ENCODE measurements at places on chromosomes 2 and 18.

DNA sequence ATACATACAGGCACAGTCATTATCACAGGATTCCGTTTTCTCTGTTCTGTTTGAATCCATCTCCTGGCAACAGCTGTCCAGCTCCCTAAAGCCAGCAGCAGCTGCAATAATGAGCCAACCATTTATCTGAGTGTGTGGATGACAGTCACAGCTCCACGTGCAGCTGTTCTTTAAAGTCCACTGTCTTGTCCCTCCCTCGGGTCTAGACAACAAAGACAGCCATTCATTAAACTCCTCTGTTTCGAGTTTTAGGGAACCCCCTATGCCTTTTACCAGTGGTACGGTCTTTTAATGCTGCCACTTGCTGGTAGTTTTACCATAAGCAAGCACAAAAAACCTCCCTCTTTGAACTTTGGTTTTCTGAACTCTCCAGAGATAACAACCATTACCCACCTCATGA, 16.0 kb upstream of the MSGN1 start:
- no peak for DNase-seq

GRCh38 chr2:95276888-95277245, 2.6 kb downstream of the PROM2 start:
- no peak for DNase-seq

DNA sequence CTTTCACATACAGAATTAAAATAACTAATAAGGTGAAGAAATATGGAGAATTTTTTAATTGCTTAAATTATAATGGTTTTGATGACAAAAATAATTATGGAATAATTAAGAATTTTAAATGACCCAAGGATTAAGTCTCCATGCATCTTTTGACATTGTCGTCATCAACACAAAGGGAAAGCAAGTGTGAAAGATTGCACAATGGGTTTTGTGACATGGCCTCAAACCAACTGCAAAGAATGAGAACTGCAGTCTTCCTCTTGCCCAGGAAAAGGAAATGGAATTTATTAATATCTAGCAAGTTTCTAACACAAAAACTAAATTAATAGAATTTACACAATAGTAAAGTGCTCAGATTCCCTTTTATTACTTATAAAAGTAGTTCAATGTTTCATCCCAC, 329.1 kb upstream of the PKDCC start:
- DNase-seq: no peak

DNA sequence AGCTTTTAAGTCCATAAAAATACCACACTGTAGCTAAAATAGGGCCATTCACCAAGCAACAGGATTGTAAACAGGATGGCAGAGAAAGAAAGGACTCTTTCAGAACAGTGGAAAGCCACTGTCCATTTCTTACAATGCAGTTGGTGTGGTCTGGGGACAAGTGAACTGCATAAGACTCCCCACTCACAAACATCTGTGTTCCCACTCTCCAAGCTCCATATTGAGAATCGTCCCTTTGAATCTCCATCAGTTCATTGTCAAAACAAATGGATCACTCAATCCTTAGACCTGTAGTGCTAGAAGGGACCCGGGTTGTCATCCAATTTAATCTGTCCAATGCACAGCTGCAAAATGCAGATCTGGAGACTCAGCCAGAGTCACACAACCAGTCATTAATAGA, 347.4 kb upstream of the KLHL29 start:
- DNase-seq: no peak

DNA sequence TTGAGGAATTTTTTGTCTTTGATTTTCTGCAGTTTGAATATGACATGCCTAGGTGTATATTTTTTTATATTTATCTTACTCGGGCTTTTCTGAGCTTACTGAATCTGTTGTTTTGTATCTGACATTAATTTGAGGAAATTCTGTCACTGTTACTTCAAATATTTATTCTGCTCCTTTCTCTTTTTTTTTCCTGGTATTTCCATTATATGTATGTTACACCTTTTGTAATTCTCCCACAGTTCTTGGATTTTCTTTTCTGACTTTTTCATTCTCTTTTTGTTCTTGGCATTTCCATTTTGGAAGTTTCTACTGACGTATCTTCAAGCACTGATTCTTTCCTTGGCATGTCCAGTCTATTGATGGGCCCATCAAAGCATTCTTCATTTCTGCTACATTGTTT, 24.1 kb upstream of the SKA1 start:
- no peak for DNase-seq

DNA sequence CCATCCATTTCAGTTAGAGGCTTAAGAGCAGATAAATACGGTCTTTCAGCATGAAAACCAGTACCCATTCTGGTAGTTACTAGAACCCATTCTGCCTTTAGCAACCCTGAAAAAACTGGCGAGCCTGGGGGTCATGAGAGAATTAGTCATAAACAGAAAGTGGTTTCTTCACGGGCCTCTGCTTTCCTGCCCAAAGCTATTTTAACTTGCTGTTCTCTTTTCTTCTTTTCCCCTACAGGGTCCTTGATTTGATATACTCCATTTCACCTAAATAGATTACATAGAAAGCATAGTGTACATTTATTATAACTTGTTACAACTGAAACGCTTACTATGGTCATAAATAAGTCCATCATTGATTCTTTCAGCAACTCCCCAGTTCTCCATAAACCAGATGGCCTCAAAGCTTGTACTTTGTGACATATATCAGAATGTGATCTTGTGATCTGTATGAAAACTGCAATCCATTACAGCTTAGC, 48.3 kb downstream of the WDFY1 start:
- no peak for DNase-seq

- no peak for DNase-seq
Measured at GRCh38 chr2:9205963-9206948, at the start of gene ASAP2. Gene ASAP2, plus strand, starts transcription at chr2:9206812. Its CDS starts 293 bp downstream, at chr2:9207105.

- DNase-seq: no peak
Measured at GRCh38 chr2:78980152-78980465, 45.4 kb upstream of the REG3G start.

- DNase-seq: no peak
Measured at GRCh38 chr2:50611351-50611871, 420.5 kb downstream of the NRXN1 start.

DNA sequence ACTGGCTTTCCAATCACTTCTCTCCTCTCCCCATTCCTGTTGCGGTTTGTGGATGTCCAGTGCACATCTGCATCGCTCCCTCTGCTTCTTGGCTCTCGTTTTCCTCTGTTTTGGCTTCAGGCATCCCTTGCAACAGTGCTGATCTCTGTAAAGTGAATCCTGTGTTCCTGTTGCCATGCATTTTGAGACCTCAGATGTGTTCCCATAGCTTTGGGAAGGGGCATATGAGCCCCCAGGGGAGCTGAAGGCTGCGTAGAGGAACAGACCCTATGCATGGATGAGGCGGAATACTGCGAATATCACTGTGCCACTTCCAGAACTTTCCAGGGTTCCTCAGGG, 168.4 kb upstream of the HAAO start:
- DNase-seq: no peak

GRCh38 chr2:42164971-42165370, 4.2 kb upstream of the EML4 start:
- no peak for DNase-seq

- no peak for DNase-seq
Measured at GRCh38 chr2:232350804-232351685, 27.5 kb upstream of the ALPP start.

GRCh38 chr2:69742322-69742952, 503 bp downstream of the ANXA4 start:
- no peak for DNase-seq

- DNase-seq: no peak
Measured at GRCh38 chr2:100407073-100407472, 10.4 kb downstream of the CHST10 start.

DNA sequence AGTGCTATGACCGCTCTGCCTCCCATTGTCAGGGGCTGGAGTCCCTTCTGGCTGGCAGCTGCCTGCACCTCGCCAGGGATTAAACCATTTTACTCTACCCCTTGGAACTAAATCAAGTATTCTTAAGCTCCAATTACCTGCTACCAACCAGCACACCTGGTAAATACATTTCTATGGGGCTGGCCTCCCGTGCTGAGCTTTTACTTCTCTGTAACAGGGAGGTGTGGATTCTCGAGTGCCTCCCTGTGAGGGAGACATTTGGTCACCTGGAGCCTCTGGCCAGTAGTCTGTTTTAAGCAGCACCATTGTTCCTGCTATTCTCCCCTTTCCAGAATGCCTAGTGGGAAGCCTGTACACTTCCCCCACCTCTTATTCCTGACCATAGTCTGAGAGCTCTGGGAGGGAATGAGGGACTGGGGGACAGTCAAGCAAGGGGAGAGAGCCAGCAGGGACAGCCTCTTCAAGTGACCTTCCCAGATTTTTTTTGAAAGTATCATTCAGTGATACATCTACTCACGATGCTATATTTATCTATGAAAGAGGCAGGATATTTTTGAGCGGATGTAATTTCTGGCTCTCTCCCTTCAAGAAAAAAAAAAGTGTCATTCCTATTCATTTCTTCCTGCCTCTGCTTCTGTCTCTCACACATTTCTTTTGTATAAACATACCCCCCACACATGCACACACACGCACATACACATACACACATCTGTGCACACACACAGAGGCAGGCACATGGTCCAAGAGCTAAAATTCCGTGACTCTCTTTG, 112.8 kb downstream of the CAPN13 start:
- DNase-seq: peak; percentile 13

DNA sequence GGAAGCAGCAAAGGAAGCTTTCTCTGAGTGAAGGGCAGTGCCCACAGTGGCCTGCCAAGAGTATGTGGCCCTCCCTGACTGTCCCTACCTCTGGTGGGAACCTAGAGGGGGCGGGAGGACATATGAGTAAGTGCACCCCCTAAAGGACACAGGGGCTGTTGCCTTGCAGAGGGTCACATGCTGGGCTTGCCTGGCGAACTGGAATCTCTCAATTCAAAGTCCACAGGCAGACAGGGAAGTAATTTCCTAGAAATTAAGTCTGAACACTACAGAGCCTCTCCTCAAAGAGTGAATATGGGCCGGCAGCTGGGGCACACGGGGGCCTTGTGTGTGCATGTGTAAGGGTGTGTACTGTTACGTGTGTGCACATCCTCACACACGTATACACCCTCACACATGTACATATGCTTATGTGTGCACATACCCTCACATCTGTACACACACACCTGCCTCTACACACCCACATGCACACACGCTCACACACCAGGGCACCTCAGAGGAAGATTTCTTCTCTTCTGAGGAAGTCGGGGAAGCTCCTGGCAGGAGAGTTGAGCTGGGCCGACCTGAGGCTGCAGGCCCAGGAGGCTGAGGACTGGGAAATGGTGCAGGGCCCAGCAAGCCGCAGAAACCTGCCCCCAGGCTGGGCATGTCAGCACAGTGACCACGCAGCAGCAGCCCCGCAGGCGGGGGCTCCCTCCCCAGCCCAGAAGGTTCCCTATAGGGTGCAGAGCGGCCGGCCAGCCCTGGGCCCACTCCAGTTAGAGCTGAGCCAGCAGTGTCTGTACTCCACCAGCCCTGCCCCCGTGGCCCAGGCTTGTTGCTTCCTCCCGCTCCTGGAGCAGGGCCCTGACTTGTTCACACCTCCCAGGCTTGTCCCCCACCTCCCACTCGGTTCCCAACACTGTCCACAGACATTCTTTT, 77.4 kb upstream of the TAF1B start:
- no peak for DNase-seq
